ENCODE measurements at places on chromosomes 2 and 18. TPM values are rescaled to one million over a fixed set of nuclear protein-coding genes. Genes with fewer than 3 reads are reported as not detected.
A peak's percentile ranks its signal among the peaks of the same experiment; 100 is the strongest.

The C2orf78 gene
- not detected for total RNA-seq

The GAL3ST2 gene
- total RNA-seq, result 0.86 TPM

The MYOM1 gene
- total RNA-seq, result 1.2 TPM

The ANKRD29 gene
- 2.4 TPM for total RNA-seq

The PLEK gene
- not detected for total RNA-seq

The SFXN5 gene
- 18.8 TPM for total RNA-seq

The KIF1A gene
- total RNA-seq, result 46.2 TPM

DNA sequence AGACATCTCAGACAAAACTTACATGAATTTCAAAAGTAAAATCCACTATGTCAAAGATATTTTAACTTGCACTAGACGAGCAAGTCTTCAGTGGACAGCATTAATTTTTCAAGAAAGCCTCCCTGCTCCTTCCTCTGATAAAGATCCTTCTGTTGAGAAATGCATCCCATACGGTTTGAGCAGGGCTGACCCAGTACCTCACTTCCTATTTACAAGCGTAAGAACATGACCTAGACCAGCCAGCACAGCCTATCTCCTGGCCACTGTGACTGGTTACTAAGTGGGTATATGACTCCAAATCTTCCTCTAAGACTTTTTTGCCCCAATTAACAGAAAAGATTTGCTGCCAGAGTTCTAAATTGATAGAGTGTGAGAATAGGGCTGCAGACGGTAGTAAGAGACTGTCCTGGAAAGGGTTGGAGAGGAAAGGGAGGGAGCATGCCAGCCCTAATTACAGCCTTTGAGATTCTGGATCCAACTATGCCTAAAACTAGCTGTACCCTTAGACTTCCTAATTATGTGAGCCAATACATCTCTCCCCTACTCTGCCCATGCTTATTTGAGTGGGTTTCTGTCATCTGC lies 108.4 kb downstream of the PRELID3A start:
- no peak for DNase-seq

DNA sequence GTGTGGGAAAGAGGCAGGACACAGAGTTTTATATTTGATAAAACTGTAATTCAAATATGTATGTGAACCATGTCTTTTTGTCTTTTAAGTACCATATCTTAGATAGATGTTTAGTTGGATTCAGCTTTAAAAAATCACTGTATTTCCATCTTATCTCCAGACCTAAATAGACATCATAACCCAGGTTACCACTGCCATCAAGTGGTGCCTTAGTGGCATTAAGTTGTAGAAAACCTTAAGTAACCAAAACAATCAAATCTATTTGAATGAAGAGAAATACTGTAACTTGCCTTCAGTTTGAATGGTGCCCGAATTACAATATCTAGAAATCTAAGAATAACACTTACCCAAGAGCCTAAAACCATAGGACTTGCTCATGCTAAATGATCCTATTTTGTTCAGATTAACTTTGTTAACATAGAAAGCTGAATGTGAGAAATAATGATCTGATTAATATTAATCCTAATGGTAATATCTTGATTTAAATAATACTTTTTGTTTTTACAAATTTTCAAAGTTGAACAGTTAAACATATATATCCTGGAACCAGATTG lies 92.5 kb upstream of the MAP2 start:
- no peak for DNase-seq

DNA sequence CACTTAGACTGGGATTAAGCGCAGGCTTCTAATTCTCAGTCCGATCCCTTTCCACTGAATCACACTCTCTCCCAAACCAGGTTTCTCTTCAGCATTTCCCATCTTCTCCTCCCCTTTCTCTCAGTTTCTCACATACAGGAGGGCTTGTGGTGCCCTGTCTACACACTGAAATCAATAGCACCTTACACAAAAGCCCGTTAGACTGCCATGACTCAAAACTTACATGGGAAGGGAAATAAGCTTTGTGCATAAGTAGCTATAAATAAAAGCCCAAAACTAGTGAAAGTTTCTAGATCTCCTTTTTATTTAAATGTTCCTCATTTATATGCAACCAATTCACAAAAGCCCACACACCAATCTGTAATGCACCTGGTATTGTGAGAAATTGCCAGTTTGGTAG lies 318.4 kb downstream of the TXNL1 start:
- DNase-seq, result no peak

GRCh38 chr2:8558096-8558495 lies 123.8 kb upstream of the ID2 start:
- DNase-seq, result no peak

GRCh38 chr2:9556121-9556743 lies 602 bp upstream of the ADAM17 start:
- peak; percentile 56 for DNase-seq

DNA sequence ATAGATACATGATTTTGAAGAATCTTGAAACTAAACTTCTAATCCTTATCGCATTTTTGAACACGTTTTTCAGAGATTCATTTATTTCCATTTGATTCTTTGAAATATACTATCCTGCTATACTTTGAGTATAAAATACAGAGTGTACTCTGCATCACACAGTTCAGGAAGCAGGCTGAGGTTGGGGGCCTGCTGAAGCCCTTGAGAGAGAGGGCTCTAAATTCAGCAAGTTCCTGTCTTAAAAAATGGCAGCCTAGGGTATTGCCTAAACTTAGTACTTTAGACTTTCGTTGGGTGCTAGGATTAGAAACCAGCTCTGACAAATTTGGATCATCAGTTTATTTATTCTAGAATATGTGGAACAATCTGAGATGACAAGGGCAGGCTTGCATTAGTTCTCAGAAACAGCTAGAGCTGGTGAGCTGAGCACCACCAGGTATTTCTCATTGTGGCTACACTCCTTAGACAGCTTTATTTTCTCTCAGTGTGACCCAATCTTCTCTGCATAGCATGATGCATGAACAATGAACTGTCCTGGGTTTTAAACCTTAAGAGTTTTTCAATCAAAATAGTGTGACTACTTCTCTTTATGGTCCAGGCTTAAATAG lies 49.1 kb downstream of the TFPI start:
- no peak for DNase-seq

- DNase-seq, result no peak
These were observed 7.8 kb upstream of the ETAA1 start for GRCh38 chr2:67389286-67389685.

- DNase-seq, result no peak
These were observed 79.3 kb upstream of the POU3F3 start for GRCh38 chr2:104774631-104775030.

- no peak for DNase-seq
These were observed 204.3 kb downstream of the KLHL29 start for GRCh38 chr2:23589220-23589647.

DNA sequence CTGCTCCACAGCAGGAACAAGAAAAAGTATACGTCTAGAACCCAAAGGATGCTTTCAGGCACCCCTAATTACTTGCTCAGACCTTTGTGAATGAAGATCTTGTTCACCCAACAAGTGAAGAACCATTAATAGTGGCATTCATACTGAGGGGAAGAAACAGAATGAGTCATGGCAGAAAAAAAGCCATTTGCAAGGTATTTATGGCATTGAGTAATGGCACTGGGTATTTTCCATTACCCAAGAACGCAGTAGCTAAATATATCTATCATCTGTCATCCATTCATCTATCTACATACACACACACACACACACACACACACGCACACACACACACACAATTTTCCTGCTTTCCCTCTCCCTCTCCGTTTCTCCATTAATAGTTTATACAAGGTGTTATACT lies 56.4 kb upstream of the XIRP2 start:
- DNase-seq, result no peak

GRCh38 chr2:189658306-189659212 lies 2.7 kb upstream of the ASNSD1 start:
- no peak for DNase-seq

DNA sequence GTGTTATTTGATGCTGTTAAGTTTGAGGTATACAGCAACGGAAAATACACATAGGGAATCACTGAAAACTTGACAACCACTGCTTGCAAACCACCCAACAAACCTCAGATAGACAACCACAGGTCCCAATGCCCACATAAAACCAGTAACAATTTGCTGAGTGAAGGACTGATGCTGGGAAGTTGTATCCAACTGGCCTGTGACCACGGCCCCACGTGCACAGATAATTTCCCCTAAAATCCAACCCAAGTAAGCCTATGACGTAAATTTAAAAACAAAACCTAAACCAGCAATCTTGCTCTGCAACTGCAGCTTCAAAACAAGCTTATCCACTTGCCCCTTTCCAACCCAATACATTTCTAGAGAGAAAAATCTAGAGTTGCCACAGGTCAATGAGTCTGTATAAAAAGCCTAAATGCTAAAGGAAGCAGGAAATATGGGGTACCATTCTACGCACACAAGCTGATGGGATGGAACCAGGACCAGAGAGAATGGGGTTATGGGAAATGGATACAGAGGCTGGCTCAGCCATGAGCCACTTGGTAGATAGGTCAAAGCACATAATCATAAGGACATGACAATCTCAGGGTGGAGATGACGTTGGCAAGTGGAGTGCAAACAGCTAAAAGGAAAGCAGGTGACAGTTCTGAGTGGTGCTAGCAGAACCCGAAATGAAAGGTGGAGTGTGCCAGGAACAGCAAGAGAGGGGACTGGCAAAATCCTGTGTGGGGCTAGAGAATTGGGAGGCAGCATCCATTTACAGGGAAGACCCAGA lies 27.8 kb upstream of the CREB1 start:
- DNase-seq, result no peak

DNA sequence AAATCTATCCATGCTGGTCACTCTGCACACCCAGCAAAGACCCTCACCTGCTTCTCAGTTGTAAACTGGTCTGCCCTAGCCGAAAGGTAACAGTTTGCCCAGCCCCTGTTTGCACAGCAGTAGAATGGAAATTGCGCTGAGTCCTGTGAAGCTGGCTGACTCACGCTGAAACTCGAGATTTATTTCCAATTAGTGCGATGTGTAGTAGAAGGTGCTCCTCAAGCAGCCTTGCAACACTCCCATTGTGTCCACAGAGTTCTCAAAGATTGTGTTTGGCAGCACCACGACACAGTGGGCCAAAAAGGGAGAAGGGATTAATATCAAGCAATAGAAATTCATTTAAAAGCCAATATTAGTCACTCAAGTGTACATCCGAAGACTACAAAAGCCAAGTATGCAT lies 21.7 kb upstream of the APCDD1 start:
- DNase-seq, result no peak

DNA sequence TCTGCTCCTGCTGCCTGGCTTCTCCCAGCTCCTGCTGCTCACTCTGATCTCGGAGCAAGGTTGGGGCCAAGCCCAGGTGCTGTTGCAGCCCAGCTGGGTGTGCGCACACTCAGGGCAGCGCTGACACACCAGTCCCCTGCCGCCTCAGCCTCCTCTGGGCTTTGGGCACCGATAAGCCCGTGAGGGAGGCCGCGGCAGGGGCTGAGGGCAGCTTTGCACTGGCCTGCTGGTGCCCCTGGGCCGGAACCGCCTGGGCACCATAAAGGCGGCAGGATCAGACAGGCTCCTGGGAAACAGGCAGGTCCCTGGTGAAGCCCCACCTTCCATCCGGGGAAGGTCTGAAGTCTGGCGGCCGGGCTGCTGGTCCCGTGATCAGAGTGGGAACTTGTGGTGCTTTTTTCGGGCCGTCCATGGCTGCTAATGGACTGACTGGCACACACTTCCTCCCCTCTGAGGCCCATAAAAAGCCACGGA lies 14.1 kb upstream of the EML6 start:
- DNase-seq, result no peak

- DNase-seq, result no peak
These were observed 49.6 kb downstream of the ARHGAP25 start for GRCh38 chr2:68784188-68784587.

DNA sequence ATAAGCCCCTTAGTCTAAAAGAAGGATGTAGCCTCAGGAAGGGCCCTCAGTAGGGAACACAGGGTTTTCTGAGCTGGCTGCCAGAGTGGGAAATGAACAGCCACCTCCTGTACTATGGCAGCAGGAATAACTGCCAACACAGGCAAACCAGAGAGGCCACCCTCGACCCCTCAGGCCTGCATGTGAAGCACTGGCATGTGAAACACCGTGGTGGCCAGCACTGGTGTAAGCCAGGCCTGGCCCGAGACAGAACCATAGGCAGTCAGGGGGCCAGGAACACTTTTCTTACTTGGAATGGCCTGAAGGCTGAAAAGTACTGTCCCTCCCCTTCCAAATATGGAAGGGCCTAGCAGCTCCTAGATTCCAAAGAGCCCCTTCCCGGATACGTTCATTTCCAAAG lies 28.2 kb downstream of the SFXN5 start:
- DNase-seq, result no peak

DNA sequence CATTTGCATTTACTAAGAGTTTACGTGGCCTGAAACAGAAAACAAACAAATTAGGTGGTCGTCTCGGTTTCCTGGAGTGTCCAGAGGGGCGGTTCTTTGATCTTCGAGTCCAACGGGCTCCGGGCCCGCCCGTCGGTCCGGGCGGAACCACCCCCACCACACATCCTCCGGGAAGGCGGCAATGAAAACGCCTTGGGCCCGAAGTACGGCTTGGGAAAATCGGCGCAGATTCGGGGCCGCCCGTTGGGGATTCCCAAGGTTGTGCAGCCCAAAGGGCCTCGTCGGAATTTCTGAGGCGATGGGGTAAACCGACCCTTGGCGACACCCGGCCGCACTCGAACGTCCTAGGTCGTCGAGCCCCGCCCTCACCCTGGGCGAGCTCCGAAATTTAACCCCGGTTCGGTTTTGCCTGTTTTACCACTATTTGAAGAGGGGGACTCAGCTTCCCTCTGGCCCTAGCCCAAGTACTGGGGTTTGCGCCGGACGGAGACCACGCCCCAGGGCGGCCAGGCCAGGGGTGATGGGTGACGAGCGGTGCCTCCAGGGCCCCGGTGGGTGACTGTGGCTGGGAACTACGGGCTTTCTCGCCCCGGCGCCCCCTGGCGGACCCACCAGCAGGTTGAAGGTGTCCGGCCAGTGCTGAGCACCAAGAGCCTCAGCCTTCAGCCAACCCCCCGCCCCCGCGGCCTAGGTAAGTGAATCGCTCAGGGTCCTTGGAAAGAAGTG lies 1.9 kb upstream of the CFAP53 start:
- DNase-seq, result no peak

DNA sequence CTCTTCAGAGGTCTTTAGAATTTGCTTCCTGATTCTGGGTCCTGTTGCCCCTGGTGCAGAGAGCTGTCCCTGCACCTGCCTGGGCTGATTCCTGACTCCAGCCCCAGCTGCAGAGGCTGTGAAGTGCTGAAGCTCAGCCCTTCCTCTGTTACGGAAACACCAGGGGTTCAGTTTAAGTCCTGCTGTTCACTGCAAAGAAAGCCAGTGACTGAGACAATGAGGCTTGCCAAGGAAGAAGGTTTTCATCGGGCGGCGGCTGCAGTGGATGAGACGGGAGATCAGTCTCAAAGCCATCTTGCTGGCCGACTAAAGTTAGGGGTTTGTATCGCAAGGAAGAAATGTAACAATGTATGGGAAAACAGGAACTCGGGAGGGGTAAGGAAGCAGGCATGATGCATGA lies 142.4 kb upstream of the ZNF236 start:
- DNase-seq, result no peak

Measured in mesothelial cell of epicardium (in vitro differentiated cells).